Hematopoietic multipotent progenitor cell treated with erythropoietin and hydrocortisone succinate and interleukin-3 and kit ligand, for 4 days (in vitro differentiated cells): ENCODE measurements at places on chromosomes 3 and 15.

DNA sequence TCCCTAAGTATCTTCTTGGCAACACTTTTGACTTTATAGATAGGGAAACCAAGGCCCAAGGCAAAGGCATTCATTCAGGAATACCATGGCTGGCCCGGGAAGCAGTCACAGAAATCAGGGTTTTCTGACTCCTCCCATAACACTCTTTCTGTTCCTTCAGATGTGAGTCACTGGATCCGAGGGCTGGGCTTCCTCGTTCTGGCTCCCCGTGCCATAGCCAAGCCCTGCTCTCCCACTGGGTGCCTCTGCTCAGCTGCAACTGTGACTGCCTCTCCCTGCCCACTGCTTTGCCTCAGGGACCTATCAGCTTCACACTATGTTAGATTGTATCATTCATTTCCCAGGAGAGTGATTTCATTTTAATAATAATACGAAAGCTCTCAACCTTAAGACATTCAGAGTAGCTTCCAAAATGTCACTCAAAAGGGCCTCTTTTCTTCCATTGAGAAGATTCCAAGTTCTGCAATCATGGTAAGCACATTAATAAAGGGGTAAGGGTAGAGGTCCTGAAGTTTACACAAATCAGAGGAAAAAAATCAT, 50.2 kb downstream of the GABRB3 start:
- no peak for DNase-seq

DNA sequence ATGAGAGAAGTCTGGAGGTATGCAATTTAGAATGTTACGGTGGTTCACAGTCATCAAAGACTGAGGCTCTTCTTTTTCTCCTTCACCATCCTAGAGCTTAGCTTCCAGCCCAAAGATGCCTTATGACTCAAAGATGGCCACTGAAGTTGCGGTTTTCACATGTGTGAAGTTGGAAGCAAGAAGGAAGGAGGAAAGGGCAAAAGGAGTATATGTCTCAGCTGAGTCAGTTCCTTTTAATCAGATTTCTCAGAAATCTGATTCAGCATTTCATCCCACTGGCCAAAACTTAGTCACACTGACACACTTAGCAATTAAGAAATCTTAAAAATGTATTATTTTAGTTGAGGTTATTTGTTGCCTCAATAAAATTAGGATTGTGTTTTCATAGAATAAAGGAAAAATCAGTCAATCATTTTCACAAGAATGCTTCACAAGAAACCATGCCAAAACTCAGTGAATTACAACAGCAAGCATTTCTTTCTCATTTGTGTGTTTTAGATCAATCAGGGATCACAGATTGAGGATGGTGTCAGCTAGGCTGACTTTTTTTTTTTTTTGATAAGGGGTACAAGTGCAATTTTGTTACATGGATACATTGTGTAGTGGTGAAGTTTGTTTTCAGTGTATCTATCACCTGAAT, 211.1 kb upstream of the GADL1 start:
- DNase-seq: peak; percentile 71

GRCh38 chr3:11226042-11226370, 46.2 kb upstream of the ATG7 start:
- DNase-seq: no peak

- no peak for DNase-seq
Measured at GRCh38 chr3:123137001-123137400, 64.7 kb upstream of the SEC22A start.

- DNase-seq: no peak
Measured at GRCh38 chr3:64903006-64903405, 215.2 kb upstream of the ADAMTS9 start.

DNA sequence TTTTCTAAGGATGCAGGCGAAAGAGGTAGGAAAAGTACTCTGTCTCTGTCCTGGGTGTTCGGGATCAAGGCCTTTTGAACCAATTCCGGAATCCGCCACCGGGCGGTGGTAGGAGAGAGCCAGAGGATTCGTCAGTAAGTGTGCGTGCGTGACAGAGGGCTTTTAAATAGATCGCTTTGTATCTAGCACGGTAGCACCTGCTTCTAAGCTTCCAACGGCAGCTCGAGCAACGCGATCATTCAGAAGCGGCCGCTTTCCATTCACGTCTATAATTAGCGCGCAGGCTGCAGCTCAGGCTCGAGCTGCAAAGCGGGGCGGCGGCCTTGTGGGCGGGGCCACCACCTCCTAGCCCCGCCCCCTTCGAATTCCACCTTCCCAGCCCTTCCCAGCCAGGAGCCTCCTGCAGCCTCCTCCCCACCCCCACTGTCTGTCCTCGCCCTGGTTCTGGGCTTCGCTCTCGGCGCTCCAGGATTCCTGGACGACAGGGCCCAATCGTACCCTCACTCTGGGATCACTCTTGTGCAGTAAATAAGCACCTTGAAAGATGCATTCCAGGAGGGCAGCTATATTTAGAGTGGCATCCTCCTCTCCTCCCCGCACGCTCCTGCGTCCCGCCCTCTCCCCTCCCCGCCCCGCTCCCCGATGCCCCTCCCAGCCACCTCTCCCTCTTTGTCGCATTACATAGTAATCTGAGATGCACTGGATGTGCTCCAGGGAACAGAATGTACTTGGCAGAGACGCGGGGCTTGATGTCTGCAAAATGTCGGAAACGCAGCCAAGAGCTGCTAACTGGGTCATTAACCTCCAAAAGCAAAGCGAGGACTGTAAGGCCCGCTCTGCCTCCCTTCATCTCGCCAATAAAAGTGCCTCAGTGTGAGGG, 224.1 kb upstream of the TPRG1 start:
- DNase-seq: peak; percentile 75

GRCh38 chr15:63860155-63860554, 26.4 kb upstream of the HERC1 start:
- peak; percentile 74 for DNase-seq

DNA sequence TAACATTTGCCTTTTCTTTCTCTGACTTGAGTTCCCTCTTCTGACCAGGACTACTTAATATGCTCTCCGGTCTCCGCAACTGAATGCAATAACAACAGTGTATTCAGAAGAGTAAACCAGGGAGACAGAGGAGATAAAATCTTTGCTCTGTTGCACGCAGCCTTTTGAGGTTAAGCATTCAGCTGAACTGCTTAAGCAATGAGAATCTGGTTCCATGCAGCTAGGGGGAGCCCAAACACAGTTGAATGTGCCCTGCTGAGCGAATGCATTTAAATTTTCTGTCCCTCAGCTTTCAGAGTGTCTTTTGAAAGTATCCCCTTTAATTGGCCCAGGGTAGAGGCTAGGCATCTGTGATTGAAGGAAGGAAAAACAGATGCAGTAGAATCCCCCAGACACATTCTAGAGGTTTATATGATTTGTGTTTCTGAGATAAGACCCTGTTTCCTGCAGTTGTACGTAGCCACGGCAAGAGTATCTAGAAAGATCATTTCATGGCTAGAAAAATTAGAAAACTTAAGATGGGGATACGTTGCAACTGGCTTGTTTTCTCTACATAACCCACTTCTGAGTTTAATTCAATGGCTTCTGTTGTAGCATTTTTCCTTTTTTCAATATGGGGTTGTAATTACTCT, 309.6 kb downstream of the TUSC7 start:
- DNase-seq: peak; percentile 88

DNA sequence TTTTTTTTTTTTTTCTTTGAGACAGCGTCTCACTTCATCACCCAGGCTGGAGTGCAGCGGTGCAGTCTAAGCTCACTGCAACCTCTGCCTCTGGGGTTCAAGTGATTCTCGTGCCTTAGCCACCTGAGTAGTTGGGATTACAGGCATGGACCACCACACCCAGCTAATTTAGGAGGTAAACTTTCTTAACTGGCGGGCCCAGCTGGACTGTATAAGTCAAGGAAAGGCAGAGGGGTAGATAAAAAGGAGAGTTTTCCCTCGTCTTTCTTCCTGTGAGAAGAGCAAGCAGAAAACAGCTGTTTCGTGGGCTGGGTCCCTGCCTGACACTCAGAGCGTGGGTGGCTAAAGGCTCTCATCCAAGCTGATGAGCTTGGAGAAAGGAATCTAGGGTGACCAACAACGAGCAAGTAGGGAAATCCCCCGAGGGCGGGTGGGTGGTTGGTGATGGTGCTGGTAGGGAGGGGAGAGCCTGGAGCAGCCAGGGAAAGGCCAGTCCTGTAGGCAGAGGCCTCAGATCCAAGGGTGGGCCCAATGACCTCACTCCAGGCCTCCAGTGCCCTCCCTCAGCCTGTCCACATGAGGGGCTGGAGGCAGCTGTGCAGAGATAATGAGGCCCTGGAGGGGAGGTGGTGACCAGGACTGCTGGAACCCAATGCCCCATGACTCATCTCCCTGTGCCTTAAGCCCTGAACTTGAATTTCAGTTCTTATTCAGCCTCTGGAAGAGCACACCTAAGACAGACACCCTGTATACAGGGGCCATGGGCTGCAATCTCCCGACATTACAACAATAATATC, 43.1 kb upstream of the LIMD1 start:
- DNase-seq: peak; percentile 58

- no peak for DNase-seq
Measured at GRCh38 chr3:4849739-4850138, 129.5 kb upstream of the BHLHE40 start.

- DNase-seq: no peak
Measured at GRCh38 chr3:78845605-78846004, 922.2 kb downstream of the ROBO1 start.

- peak; percentile 79 for DNase-seq
Measured at GRCh38 chr3:25460751-25461150, 32.7 kb downstream of the RARB start.

- DNase-seq: no peak
Measured at GRCh38 chr15:81296186-81296585, 27.8 kb downstream of the STARD5 start.

DNA sequence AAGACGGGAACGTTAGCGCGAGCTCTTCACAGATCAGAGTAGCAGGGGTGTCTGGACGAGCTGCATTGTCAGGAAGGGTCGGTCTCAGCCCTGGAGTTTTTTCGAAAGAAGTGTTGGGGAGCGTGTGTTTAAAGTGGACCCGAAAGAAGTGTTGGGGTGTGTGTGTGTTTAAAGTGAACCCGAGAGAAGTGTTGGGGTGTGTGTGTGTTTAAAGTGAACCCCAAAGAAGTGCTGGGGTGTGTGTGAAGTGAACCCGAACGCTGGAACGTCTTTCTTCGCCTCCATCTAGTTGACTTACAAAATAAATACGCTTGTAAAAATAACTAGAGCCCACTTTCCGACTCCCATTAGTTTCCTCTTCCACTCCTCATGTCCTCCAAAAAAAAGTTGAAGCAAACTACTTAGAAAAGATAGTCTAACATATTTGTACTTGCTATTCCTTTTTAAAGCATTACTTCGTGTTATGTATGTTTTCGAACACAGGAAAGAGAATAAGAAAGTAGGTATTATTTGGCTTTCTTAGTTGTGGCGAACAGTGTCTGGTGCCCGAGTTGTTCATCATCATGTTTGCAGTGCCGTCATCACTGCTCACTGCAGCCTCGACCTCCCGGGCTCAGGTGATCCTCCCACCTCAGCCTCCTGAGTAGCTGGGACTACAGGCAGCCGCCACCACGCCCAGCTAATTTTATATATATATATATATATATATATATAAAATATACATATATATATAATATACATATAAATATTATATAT, 1.0 kb downstream of the LRCH3 start:
- peak; percentile 65 for DNase-seq

GRCh38 chr3:122199552-122199951, 16.1 kb downstream of the CASR start:
- no peak for DNase-seq

DNA sequence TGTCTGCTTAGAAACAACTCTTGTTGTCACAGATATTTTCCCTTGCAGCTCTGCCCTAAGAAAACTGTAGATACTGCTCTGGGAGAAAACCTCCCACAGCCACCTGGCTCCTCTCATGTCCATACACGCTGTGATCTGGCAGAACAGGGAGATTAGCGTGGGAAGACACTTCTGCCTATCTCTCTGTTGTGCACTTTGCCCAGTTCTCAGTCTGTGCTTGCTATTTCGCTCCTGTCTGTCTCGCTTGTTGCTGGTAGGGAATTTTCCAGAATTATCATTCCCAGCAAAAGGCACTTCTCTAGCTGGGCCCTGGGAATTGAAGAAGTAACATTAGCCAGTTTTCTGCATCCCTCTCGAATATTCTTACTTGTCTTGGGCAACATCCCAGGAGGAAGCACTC, 8.1 kb upstream of the GATM start:
- no peak for DNase-seq

DNA sequence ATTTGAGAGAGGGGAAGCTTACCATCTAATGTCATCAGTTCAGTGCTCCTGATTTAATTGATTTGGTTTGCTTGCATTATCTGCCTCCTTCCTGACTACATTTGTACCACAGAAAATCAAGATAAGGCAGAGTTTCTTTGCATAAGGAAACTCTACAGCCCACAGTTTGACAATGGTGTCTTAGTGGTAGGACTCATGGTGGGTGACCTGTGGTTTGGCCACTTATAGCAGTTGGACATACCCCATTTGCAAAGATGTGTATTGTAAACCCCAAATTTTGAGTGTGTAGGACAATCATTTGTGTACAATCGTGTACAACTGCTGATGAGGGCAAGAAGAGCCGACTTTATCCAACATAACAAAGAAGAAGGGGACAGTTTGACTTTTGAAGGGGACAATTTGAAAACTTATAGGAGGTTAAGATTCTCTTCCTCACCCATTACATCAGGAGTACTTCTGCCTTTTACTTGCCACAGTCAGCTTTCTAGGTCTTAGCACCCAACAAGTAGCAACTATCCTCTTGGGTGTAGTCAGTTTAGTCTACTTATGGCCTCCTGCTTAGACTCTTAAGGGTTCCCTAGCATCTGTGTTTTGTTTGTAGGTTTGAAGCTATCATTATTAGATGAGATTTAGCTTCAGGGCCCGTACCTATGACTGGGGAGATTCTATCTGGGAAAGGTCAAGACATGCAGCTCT, 6.2 kb downstream of the TGFBR2 start:
- DNase-seq: peak; percentile 70

- no peak for DNase-seq
Measured at GRCh38 chr3:41137686-41138111, 61.6 kb upstream of the CTNNB1 start.

GRCh38 chr3:134839990-134840389, 44.9 kb downstream of the EPHB1 start:
- peak; percentile 13 for DNase-seq

- DNase-seq: no peak
Measured at GRCh38 chr15:34214135-34214534, 4.2 kb upstream of the KATNBL1 start.

- DNase-seq: no peak
Measured at GRCh38 chr15:64337761-64338160, 18.2 kb downstream of the CSNK1G1 start.

- DNase-seq: no peak
Measured at GRCh38 chr3:186283096-186283495, 78.9 kb downstream of the DGKG start.

- no peak for DNase-seq
Measured at GRCh38 chr3:54600441-54601204, 327.2 kb downstream of the LRTM1 start.

GRCh38 chr15:64743691-64744090, 31.7 kb downstream of the RBPMS2 start:
- DNase-seq: no peak

- no peak for DNase-seq
Measured at GRCh38 chr15:34591306-34591705, 7.9 kb upstream of the GOLGA8B start.
